NCI-H2171 treated with DMSO at 0.1 percent for 48 hours (cell line): ENCODE measurements at places on chromosomes 5 and 9.

DNA sequence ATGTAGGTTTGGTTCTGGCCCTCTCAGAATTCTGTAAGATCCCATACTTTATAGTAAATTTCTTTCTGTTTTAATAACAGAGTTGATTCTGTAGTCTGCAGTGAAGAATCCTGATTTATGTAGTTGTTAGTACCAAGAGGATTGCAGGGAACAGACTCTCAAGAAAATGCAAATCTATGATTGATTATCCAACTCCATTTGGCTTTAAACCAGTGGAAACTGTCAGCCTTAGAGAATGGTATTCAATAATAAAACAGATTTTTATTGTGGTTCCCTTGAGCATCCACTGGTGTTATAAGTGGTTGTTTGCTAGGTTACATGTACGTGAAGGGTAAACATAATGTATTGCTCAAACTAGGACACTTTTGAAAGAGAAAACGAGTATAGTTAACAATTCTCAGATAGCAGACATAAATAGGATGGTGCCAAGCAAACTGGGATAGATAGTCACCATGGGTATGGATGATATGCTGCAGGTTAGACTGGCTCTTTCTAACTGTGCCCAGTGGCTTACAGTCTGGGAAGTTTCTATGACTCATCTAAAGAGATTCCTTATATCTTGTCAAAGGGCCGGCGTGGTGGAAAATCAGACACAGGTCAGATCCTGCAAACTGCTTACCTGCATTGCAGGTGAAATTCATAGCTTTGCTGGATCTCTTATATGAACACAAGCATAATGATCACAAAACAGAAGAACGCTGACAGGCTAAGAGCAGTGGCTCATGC, 41.7 kb upstream of the RPS23 start:
- DNase-seq, result no peak

DNA sequence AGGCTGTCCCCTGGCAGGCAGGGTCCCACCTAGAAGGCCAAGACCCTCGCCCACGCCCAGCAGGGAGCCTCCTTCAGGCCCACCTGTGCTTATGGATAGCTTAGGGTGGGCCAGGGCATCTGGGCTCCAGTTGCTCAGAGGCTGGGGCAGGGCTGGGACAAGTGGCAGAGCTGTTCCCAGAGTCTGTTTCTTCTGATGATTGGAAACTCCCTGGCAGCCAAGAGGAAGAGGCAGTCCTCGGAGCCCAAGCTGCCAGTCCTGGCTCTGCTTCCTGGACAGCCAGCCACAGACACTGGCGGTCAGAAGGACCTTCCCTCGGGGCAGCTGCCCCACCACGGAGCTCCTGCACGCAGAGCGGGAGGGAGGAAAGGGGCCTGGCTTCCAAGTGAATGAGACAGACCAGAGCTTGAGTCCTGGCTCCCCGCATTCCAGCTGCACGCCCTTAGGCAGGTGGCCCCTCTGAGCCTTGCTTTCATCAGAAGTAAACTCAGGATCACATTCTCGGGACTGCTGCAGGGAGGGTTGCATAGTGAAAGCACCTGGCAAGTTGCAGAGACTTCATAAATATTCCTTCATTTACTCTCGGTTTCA, 37.9 kb upstream of the GABRP start:
- DNase-seq, result no peak

- DNase-seq, result no peak
Observed at GRCh38 chr9:132063281-132063680, 16.4 kb downstream of the MED27 start.

GRCh38 chr9:98410185-98410697, 154.8 kb upstream of the TBC1D2 start:
- peak; percentile 81 for DNase-seq

GRCh38 chr9:89428901-89429890, 68.7 kb downstream of the SEMA4D start:
- no peak for DNase-seq

- DNase-seq, result no peak
Observed at GRCh38 chr9:18124760-18125159, 349.2 kb upstream of the ADAMTSL1 start.

GRCh38 chr5:62256161-62257019, 49.6 kb upstream of the KIF2A start:
- DNase-seq, result peak; percentile 66

DNA sequence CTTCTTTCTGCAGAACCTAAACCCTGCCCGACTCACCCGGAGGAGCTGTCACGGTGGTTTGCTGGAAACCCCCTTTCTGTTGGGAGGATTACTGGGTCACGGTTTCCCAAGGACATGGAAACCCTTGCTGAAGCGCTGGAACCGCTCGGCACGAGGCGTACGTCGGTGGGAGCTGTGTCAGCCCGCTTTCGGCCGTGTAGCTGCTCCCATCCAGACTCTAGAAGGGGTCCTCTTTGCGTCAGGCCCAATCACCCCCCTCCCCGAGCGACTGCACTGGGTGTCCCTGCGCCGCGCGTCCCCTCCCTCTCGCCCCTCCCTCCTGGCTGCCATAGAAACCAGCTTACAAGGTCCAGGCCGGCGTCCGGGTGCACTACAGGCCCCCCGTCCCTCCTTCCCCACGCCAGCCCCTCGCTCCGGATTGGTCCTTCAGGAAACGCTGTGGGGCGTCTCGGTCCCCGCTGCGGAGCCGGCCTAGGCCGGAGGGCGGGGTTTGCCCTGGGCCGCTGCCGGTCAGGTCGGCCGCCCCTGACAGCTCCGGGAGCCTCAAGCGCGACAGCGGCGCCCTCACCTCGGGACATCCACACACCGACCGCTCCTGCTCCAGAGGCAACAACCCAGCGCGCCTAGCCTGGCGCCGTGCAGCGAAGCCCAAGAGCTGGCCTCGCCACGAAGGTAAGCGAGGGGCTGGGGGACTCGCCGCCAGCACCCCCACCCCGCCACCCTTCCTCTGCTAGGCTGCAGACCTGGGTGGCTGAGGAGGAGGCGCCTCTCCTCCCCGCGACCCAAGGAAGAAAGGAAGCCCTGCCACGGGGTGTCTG, at the start of gene NIM1K:
Gene NIM1K, plus strand, starts transcription at position 486 of the 818 bp plus-strand sequence. CDS start 53,551 bp downstream, outside the sequence.
- DNase-seq, result peak; percentile 43

DNA sequence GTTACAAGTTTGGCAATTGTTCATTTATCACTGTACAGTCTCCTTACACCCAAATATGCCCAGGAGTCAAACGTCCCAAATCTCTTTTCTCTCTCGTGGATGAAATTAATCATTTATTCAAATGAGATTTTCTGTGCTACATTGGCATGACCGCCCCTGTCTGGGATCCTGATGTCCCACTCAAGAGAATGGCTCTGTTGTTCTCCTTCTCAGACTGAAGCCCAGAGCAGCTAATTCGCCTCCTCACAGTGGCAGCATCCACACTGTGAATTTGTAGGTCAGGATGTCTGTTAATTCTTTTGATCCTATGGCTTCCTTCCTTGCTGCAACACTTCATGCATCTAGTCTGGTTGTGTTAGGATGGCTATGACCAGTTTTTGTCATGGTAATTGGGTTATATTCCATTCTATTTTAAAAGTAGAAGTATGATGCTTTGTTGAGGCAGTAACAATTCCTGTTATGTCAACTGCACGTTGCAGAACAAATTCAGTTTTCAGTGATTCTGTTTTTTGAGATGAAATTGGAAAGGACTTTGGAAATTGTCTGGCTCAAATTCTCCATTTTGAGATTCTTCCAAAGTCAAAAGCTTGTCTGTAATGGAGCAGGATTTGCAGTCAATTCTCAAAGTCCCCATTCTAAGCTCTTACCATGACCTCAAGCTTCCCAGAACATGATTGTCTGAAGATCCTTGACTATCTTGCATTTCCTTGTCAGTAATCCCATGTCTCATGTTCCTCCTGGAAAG, 141.5 kb upstream of the GAS1 start:
- DNase-seq, result no peak

GRCh38 chr5:6759983-6760382, 46.8 kb downstream of the TENT4A start:
- no peak for DNase-seq

DNA sequence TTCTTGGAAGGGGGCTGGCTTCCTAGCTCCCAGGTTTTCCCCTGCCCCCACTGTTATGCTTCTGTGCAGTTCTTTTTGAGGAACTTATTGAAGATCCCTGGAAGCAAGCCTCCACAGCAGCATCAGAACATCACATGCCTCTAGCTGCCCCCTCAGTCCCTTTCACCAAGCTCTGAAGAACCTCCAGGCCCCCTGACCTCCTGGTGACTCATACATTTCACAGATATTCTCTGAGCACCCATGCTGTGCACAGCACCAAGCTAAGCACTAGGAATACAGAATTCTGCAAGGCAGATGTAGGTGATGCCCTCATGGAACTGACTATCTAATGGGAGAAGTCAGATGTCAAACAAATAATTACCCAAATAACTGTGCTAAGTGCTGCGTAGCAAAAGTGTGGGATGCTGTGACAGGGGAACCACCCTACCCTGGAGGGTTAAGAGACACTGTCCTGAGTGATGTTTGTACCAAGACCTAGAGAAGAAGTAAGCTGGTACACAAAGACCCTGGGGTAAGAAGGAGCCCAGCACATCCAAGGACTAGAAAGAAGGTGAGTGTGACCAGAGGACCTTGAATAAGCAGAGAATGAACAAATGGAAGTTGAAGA, 213.7 kb upstream of the NR4A3 start:
- DNase-seq, result no peak
